Sigmoid colon (tissue), 7 donors: ENCODE measurements at places on chromosomes 6 and 20. TPM values are rescaled to one million over a fixed set of nuclear protein-coding genes. Genes with fewer than 3 reads are reported as not detected.

Gene MATN4
- total RNA-seq = not detected

- no peak for DNase-seq
- H3K4me3 ChIP-seq = no peak overlapping the region
- no peak overlapping the region for H3K27ac ChIP-seq
- no peaks in the 10 kb centered on the region for H3K36me3 ChIP-seq
Measured at GRCh38 chr20:44448753-44449546, 26.7 kb upstream of the TTPAL start.

DNA sequence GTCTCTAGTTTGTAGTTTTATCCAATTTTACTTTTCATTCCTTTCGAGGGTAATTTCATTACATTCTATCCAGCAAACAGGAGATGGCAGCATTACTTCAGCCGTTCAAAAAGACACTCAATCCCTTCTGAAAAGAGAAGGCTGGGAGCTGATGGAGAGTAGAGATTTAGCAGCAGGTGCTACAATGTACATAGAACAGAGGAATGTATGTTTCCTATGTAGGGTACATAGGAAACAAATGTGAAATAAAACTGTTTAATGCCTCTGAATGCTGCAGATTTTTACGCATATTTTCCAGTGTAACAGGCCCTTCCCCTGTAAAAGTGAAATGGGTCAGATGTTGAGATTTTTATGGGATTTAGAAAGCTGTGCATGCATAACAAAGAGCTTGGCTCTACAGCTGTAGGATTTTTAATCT is 16.0 kb downstream of the RPS12 start:
- no peak overlapping the region for H3K27ac ChIP-seq
- DNase-seq = no peak
- H3K27me3 ChIP-seq = no peaks in the 10 kb centered on the region
- H3K4me3 ChIP-seq = no peak overlapping the region
- no peaks in the 10 kb centered on the region for H3K4me1 ChIP-seq

DNA sequence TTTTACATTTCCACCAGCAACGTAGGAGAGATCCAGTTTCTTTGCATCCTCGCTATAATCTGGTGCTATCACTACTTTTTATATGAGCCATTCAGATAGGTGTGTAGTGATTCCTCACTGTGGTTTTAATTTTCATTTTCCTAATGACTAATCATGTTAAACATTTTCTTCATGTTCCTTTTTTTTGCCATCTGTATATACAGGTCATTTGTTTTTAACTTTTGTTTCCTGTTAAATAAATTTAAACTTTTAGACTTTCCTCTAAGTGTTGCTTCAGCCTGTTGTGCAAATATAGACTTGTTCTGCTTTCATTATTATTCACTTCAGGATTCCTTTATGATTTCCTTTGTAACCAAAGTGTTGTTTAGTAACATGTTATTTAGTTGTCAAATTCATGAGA is 697.4 kb downstream of the PTPRT start:
- H3K27ac ChIP-seq = no peak overlapping the region
- no peaks in the 10 kb centered on the region for H3K27me3 ChIP-seq
- H3K4me3 ChIP-seq = no peak overlapping the region
- H3K4me1 ChIP-seq = no peaks in the 10 kb centered on the region
- DNase-seq = no peak

Gene RHAG
- total RNA-seq = 0.81 TPM

Gene COL9A3
- 3.5 TPM for total RNA-seq

Gene OVOL2
- total RNA-seq = not detected

DNA sequence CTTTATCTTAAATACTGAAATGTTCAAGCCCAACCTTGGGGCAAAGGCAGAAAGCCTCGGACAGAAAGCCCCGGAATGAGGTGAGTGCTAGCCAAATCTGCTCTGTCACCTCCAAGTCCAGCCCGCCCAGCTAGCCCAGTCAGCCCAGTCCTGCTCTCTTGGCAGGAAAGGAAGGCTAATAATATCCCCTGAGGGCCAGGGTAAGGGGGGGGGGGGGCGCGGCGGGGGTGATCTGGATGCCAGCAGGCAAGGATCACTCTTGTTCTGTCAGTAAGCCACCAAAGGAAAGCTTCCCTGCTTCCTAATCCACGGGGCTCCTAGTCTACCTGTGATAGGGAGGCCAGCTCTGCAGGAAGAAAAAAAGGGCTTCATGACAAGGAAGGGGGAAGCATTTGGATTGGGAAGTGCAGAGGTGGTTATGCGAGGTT is 1.1 kb downstream of the NDRG3 start:
- peak overlapping the region; percentile 83 for H3K27ac ChIP-seq
- H3K4me3 ChIP-seq = peak overlapping the region; percentile 90
- no peak for DNase-seq
- H3K27me3 ChIP-seq = no peaks in the 10 kb centered on the region
- H3K36me3 ChIP-seq = no peaks in the 10 kb centered on the region

DNA sequence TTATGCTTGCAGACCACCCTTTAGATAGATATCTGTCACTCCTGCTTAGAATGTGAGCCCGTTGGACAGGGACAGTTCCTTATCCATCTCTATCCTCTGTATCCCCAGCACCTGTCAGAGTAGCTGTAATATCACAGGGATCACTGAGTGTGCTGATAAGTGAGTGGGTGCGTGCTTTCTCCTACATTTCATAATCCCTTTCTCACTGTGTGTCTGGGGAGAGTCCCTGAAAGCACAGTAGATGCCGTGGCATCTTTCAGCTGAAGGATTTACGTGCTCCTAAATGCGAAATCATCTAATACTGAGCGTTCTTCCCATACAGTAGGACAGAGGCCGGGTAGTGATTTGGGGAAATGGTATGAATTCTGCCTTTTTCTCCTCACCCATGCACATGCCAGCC is 198.9 kb upstream of the SASH1 start:
- no peaks in the 10 kb centered on the region for H3K4me1 ChIP-seq
- DNase-seq = no peak
- H3K27me3 ChIP-seq = no peaks in the 10 kb centered on the region
- no peak overlapping the region for H3K27ac ChIP-seq
- no peak overlapping the region for H3K4me3 ChIP-seq

- no peak overlapping the region for H3K4me3 ChIP-seq
- no peaks in the 10 kb centered on the region for H3K27me3 ChIP-seq
- H3K27ac ChIP-seq = no peak overlapping the region
- H3K4me1 ChIP-seq = no peaks in the 10 kb centered on the region
- no peak for DNase-seq
Measured at GRCh38 chr20:55582498-55582897, 422.8 kb downstream of the CBLN4 start.

GRCh38 chr20:5844063-5844681 is 94.0 kb downstream of the SHLD1 start:
- no peaks in the 10 kb centered on the region for H3K27me3 ChIP-seq
- no peak overlapping the region for H3K4me3 ChIP-seq
- H3K4me1 ChIP-seq = peaks cover 10% of the 10 kb centered on the region
- no peak overlapping the region for H3K27ac ChIP-seq
- no peak for DNase-seq
- H3K36me3 ChIP-seq = no peaks in the 10 kb centered on the region

Gene IL17F
- not detected for total RNA-seq

Gene ADGRB3
- 10.7 TPM for total RNA-seq

Gene LST1
- total RNA-seq = 7.5 TPM

DNA sequence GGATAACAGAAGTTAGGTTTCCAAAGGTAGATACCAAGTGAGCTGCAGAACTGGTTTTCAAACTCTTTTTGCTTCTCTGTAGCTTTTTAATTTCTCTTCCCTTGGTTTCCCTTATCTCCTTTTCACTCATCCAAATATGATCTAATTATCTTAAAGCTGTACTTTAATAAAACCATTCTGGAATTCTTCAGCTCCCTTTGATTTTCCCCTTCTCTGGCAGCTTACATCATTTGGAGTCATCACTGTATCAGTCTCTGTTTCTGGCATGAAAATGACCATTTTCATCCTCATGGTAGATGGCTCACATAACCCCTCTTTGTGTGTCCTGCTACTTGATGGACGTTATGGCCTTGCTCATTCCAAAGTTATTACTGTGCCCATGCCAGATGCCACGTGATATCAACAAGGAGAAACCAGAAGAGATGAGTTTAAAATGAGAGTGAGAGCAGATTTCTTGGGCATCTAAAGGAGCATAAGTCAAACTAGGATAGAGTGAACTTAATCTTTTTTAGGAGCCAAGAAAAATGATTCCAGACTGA is 620.2 kb downstream of the QKI start:
- no peak overlapping the region for H3K4me3 ChIP-seq
- DNase-seq = no peak
- H3K36me3 ChIP-seq = no peaks in the 10 kb centered on the region

- no peak for DNase-seq
- H3K4me1 ChIP-seq = no peaks in the 10 kb centered on the region
- H3K27ac ChIP-seq = no peak overlapping the region
- no peaks in the 10 kb centered on the region for H3K36me3 ChIP-seq
Measured at GRCh38 chr6:23503173-23503572, 622.8 kb upstream of the NRSN1 start.

Gene BIRC7
- total RNA-seq = not detected
